ENCODE measurements at places on chromosomes 5 and 9.

- no peak for DNase-seq
These were observed 190.7 kb downstream of the CCDC171 start for GRCh38 chr9:15743512-15743911.

DNA sequence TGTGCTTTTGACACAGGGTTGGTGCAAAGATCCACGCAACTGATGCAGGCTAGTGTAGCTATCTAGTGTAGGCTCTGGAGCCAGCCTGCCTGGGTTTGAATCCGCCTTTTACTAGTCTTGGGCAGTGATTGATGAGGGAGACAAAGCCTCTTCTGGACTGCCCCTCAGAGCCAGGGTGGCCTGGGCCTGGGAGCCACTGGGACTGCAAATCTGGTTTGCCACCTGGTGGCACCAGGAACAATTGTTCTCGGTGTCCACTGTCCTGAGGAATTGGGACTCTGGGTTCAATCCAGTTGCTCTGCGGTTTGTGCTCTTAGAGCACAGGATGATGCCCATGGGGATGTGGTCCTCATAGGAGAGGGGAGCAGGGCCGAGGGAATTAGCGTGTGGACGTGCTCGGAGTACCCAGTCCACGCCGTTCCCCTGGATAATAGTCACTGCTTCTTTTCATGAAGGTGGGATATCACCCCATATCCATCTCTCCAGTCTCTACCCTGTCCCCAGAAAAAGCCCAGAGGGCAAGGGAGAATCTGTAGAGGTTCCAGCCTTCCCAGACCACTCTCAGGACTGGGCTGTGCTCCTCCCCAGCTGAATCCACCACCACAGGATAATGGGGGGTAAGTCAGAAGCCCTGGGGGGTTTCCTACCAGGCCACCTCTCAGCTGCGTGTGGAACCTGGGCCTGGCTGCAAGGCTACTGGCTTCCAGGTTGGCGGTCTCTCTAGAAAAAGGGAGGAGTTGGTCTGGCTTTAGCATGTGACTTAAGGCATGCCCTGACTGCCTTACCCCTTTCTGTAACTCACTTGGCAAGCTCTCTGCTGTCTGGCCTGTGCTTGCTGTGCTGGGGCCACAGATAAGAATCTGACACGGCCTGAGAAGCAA, 1.9 kb downstream of the B4GALT7 start:
- DNase-seq: no peak

- DNase-seq: peak; percentile 5
These were observed 114.2 kb upstream of the ADAMTS16 start for GRCh38 chr5:5025774-5026408.

- no peak for DNase-seq
These were observed 23.8 kb upstream of the COL5A1 start for GRCh38 chr9:134617836-134618162.

DNA sequence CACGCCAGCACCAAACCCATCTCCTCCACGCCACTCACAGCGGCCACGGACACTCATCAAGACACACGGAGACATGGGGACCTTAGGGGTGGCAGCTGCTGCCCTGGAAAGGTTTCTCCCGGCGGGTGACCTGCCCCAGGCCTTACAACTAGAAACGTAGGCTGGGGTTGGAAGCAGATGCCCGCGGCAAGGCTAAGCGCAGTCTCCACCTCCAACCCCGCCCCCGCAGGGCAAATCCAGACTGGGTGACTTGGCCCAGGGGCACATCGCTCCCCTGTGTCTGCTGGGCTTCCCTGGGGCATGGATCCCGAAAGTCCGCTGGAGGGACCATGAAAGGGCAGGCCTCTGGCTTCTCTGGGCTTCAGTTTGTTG, 12.0 kb upstream of the ASS1 start:
- DNase-seq: no peak

DNA sequence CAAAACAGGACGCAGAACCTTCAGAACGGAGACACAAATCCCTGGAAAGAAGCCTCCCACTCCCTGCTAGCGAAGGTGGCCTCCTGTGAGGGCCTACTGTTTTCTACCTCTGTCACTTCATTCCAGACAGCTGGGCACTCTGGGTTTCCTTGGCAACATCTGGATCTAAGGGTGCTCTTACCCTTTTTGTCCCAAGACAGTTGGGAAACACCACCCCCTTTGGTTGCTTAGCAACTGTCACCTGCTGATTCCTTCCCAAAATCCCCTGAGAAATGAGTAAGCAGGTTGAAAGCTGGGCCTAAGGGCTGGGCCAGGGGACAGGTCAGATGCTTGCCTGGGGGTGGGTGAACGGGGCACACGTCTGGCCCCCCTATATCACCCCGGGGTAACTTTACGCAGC, 29.4 kb downstream of the NANS start:
- peak; percentile 30 for DNase-seq

- DNase-seq: peak; percentile 30
These were observed 55.8 kb downstream of the ANXA2R start for GRCh38 chr5:42984307-42984706.
